ENCODE measurements at places on chromosomes 12 and 14.

GRCh38 chr14:60323199-60323896 is 74.3 kb downstream of the PPM1A start:
- DNase-seq, result no peak

GRCh38 chr12:57130941-57131340 is 2.7 kb downstream of the LRP1 start:
- no peak for DNase-seq

GRCh38 chr14:100698666-100699448 is 27.8 kb upstream of the DLK1 start:
- DNase-seq, result no peak

GRCh38 chr14:79091381-79091963 is 921.3 kb downstream of the NRXN3 start:
- no peak for DNase-seq

DNA sequence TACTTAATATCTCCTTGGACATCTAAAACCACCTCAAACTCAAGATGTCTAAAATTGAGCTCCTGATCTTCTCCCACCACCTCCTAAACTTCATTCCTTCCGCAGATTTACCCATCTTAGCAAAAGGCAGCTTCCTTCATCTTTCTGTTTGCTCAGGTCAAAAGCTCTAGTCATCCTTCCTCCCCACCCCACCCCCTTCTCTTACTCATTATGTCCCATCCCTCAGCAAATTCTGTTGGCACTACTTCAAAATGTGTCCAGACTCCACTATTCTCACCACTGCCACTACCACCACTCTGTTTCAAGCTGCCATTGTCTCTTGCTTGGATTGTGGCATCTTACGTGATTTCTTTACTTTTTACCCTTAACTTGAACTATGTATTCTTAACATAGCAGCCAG is 59.2 kb upstream of the ZDHHC17 start:
- no peak for DNase-seq

DNA sequence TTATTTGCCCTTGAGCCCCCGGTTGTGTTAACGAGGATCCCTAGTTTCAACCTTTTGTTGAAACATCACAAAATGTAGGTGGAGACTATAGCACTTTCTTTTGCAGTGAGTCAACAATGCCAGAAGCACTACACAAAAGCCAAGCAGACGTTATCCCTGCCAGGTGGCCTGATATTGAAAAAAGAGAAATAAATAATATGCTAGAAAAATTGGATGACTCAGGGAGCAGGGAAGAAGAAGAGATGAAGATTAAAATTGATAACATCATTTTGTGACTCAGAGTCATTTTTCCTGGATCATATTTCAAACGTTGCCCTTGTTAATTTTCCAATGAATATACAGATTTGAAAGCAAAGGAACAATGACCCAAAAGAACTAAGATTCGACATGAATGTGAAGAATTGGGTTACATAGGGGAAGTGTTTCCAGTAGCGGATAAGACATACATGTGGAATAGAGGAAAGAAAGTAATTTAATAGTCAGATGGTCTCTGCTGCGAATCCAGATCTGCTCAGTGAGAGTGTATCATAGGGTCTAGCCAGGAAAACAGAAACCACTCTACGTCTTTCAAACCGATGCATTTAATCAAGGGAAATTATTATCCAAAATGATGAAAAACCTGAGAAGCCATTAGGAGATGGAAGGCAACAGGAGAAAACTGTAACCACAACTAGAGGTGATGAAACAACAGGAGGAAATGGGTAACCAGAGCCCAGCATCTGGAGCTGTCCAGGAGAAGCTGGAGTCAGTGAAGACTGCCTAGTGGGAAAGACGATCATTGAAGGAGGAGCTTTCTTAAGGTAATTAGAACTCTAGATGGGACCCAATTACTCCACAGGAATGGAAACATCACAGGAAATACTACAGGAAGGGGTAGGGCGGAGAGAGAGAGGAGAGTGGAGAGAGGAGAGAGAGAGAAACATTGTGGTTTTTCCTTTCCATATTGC is 57.9 kb downstream of the RERG start:
- DNase-seq, result no peak

DNA sequence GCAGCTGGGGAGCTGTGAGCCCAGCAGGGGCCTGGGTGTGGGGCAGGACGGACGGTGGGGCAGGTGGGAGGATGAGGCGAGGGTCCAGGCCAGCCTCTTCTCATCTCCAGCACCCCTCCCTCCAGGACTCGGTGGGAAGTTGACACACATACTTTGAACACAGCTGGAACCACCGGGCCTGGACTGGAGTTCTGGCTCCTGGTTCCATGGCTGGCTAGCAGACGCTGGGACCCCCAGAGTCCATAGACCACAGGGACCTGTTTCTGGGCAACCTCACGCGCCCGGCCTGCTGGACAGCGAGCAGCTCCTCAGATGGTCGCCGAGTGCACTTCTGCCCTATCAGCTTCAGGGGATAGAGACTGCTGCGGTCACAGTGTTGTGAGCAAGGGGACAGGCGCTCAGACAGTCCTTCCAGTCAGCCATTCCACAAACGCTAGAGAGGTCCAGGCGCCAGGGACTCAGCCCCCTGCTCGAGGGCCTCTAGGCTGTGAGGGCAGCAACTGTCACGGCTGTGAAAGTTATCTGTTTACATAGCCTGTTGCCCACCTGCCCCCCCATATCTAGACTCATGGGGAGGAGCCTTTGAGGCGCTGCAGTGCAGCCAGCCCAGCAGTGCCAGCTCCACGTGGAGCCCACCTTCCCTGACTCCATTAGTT is 25.2 kb downstream of the TCHP start:
- no peak for DNase-seq

GRCh38 chr12:72540811-72541210 is 268.6 kb downstream of the TRHDE start:
- no peak for DNase-seq

DNA sequence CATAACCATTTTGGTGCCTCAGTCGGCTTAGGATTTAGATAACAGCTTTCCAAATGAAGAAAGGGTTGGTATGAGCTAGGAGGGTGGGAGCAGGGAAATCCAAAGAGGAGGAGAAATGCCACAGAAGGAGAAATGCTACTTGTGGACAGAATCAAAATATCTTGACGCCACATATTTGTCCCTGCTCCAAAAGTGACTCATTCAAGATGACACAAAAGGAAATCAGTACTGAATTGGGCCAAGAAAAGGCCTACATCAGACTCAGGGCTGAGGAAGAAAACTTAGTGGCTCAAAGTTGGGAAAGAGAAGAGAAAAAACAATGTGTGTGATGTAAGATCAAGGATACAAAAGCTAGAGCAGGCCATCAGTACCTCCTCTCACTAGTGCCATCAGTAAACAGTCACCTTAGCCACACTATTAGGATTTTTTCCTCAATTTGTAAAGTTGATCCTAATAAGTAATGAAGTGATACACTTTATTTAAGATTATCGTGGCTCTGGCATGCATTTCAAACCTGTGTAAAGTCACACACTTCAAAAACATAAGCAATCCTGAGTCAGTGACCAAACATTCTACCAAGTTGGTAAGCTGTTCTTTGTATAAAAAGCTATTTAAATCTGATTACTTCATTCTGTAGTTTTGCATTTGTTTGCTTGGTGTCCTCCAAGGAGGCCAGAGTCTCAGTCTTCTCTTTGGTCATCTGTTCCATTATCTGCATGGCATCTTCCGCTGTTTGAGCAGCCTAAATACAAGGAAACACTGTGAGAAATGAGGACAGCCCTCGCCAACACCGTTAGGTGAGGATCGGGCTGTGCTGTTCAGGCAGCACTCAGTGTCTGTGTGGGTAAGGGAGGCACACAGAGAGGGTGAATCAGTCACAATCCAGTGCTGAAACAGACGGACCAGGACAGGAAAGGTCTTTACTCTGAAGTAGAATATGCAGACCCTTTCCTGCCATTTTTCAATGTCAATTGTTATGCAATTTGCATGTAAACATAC is 52.6 kb upstream of the VPS33A start:
- DNase-seq, result no peak

DNA sequence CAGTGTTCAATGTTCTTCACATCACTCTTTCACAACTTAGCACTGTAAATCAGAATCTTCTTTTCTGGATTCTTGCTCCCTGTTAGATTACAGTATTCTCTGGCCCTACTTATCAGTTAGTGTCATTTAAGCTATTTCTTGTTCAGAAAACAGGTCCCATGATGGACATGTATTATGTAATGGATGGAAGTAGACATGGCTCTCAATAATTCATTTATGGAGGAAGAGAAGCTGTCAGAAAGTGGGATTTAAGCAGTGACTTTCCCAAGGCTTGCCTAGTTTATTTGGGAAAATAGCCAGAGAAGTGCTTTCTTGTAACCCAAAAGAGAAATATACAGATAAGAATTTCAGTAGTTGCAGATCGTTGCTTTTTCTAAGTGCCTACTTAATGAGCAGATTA is 1.6 kb downstream of the ERC1 start:
- DNase-seq, result no peak

- DNase-seq, result no peak
These were observed 12.2 kb downstream of the CLMN start for GRCh38 chr14:95307402-95308041.

GRCh38 chr14:103133210-103134140 is 10.2 kb downstream of the TNFAIP2 start:
- DNase-seq, result no peak

GRCh38 chr14:101426466-101426865 is 134.8 kb upstream of the DIO3 start:
- DNase-seq, result no peak

DNA sequence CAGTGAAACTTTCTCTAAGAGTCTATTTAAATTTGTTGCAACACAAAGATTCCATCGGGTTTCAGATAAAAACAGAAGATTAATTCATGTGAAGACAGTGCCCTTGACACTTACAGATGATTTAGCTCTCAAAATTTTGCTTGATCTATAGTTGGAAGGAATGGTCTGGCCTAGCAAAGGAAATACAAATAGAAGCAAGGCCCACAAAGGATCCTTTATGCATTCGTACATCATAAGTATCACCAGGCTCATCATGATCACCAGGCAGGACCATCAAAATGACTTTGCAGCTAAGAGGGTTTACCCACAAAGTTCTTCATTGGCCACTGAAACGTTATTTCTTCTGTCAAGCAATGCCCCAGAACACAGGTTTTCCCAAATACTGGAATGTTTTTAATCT is 24.8 kb downstream of the JKAMP start:
- no peak for DNase-seq

DNA sequence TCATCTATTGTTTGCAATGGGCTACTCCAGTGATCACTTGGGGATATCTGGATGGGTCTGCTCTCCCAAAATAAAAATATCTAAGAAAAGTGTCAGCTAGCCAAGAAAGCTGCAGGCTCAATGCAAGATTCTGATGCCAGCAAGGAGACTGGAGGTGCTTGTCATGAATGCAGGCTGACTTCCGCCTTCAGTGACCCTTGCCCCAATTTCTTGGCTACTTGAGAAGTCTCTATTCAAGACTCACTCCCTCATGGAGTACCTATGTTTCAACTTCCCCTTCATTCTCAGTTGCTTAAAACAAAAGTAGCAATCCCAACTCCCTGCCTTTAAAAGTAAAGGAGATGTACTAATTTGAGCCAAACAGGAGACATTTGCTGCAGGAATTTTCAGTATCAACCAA is 123.9 kb downstream of the GPR65 start:
- DNase-seq, result no peak

- DNase-seq, result peak; percentile 91
These were observed 73.9 kb downstream of the SYT1 start for GRCh38 chr12:78938341-78939084.

- no peak for DNase-seq
These were observed 479.7 kb downstream of the AACS start for GRCh38 chr12:125544960-125545359.

All from NCI-H1930 (cell line).